Activated T-helper 1 cell treated with anti-CD3 and anti-CD28 coated beads, Interleukin-12 subunit alpha, Interleukin-12 subunit beta, Interleukin-2, Interleukin-4 antibody, amounts not matched to agents 30 ng/mL and 10 ng/mL and 1 ng/mL, durations not matched to agents 14 hours and 24 hours and 36 hours (primary cell): ENCODE measurements at places on chromosomes 12 and 14. TPM values are rescaled to one million over a fixed set of nuclear protein-coding genes. Genes with fewer than 3 reads are reported as not detected.

KRT71 gene
- not detected in 2 replicates for total RNA-seq

- DNase-seq = no peak
- no peak overlapping the region for H3K4me3 ChIP-seq
- no peak overlapping the region for H3K27ac ChIP-seq
- H3K4me1 ChIP-seq = no peaks in the 10 kb centered on the region
- H3K36me3 ChIP-seq = no peaks in the 10 kb centered on the region
Measured at GRCh38 chr12:71948390-71948789, 9.7 kb downstream of the TPH2 start.

DNA sequence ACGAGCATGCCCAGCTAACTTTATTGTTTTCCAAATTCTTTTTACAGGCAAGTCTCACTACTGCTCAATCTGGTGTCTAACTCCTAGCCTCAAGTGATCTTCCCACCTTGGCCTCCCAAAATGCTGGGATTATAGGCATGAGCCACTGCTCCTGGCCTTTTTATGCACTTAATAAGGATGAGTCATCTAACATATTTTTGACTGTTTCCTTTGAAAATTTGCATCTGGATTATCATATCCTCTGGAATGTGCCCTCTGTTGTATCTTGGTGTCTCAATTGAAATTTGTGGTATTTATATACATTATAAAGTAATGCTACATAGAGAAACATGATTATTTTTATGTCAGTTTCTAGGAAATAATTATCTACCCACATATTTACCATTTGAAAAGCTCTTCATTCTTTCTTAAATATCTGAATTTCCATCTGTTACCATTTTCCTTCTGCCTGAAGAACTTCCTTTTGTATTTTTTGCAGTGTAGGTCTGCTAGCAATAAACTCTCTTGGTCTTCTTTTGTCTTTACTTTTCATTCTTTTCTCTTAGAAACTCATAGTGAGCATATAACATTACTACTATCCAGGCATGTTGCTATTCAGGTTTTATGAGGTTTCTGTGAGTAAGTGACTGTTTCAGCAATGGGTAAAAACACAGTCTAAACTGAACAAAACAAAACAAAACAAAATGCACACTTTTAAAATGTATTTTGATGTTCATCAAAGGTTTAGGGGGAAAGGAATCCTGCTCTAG, 52.8 kb upstream of the CNOT2 start:
- H3K36me3 ChIP-seq = no peaks in the 10 kb centered on the region
- H3K4me1 ChIP-seq = no peaks in the 10 kb centered on the region
- no peaks in the 10 kb centered on the region for H3K27me3 ChIP-seq
- DNase-seq = no peak
- no peak overlapping the region for H3K27ac ChIP-seq
- H3K4me3 ChIP-seq = no peak overlapping the region

DNA sequence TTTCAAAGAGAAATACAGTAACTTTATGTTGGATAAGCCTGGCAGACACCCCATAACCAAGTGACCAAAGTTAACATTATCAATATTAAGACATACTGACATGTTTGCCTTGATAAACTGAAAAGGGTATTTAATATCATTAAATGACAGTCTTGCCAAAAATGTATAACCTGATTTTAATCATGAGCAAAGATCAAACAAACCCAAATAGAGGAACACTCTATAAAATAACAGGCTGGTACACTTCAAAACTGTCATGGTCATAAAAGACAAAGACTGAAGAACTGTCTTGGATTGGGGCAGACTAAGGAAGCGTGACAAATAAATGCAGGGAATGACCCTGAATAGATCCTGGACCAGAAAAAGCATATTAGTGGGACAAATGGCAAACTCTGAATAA, 64.0 kb downstream of the AKAP6 start:
- no peak overlapping the region for H3K27ac ChIP-seq
- peaks cover 7% of the 10 kb centered on the region for H3K27me3 ChIP-seq
- no peak for DNase-seq
- no peaks in the 10 kb centered on the region for H3K4me1 ChIP-seq
- H3K36me3 ChIP-seq = no peaks in the 10 kb centered on the region

- no peaks in the 10 kb centered on the region for H3K36me3 ChIP-seq
- DNase-seq = no peak
- no peak overlapping the region for H3K27ac ChIP-seq
- H3K27me3 ChIP-seq = peaks cover under 1% of the 10 kb centered on the region
Measured at GRCh38 chr12:125050868-125051267, 14.4 kb upstream of the AACS start.

- H3K27ac ChIP-seq = peak overlapping the region; percentile 93
- H3K27me3 ChIP-seq = no peaks in the 10 kb centered on the region
- H3K4me1 ChIP-seq = peaks cover 68% of the 10 kb centered on the region
- H3K36me3 ChIP-seq = peaks cover 52% of the 10 kb centered on the region
- peak overlapping the region; percentile 97 for H3K4me3 ChIP-seq
Measured at GRCh38 chr12:53299101-53299453, 418 bp upstream of the MYG1 start.

WSCD2 gene
- not detected in 2 replicates for total RNA-seq
